ENCODE measurements at places on chromosomes 7 and 10.

- DNase-seq = no peak
Measured at GRCh38 chr10:91682912-91683311, 50.0 kb upstream of the PPP1R3C start.

GRCh38 chr7:19482628-19483027 lies 226.2 kb downstream of the POLR1F start:
- DNase-seq = no peak

DNA sequence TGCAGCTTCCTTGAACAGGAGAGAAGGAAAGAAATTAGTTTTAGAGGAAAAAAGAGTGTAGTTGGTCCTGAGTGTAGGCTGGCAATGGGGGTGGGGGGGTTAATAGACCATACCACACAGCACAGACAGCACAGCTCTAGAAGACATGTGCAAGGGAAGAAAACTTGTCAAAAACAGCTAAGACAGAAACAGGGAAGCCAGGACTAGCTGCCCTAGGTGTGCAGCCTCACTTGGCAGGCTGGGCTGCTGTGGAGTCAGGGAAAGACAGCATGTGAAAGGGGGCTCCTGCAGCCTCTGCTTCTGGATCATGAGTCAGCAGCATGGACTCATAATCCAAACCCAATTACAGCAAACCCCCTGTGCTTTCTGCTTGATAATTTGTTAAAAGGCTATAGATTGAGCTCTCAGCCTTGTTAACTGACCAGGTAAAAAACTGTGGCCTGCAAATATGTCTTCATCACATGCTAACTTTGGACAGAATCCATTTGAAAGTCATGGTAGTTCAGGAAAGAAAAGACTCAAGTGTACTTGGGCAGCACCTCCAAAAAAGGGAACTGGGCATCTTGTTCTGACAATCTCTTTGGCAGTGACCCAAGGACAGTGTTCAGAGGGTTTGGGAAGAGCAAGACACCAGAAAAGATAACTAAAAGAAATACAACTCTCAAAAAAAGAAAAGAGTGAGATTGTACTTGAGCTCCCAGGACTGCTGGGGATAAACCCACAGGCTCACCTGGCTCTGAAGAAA lies 142.2 kb upstream of the VWC2 start:
- DNase-seq = no peak

- DNase-seq = no peak
Measured at GRCh38 chr7:14698239-14698638, 204.3 kb downstream of the DGKB start.

DNA sequence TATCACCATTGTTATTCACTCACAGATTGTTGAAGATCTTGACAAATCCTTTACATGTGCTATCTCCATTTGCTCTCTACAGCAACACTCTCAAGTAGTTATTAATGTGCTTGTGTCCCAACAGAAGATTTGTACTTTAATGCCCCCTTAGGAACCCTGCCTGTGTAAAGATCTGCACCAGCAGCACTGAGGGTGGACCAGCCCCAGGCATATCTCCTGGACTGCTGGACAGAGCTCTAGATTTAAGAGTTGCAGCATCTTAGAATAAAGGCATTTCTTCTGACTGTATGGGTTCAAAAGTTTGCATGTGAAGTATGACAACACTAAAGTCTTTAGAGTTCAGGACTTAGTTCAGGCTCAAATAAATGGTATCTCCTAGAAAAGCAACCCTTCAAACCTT lies 94.7 kb downstream of the RNF133 start:
- no peak for DNase-seq

DNA sequence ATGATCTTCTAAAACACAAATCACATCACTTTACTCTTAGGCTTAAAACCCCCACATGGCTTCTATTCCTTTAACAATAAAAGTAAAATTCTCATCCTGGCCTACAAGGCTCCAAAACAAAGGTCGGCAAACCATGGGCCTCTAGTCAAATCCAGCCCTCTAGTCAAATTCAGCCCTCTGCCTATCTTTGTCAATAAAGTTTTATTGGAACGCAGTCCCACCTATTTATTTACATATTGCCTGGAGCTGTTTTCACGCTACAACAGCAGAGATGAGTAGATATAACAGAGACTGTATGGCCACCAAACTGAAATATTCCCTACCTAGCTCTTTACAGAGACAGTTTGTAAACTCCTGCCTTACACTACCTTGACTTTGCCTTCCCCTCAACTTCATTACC lies 178.8 kb downstream of the PTPN20 start:
- DNase-seq = no peak

GRCh38 chr10:30959836-30960210 lies 71.8 kb downstream of the ZNF438 start:
- DNase-seq = no peak

All from astrocyte (in vitro differentiated cells and primary cell).